ENCODE measurements at places on chromosomes 5 and 9.

- peak; percentile 74 for DNase-seq
These were observed at the start of gene SPATA6L for GRCh38 chr9:4666042-4666699. Gene SPATA6L, minus strand, starts transcription at chr9:4666480. Its CDS starts 230 bp downstream, at chr9:4666250.

DNA sequence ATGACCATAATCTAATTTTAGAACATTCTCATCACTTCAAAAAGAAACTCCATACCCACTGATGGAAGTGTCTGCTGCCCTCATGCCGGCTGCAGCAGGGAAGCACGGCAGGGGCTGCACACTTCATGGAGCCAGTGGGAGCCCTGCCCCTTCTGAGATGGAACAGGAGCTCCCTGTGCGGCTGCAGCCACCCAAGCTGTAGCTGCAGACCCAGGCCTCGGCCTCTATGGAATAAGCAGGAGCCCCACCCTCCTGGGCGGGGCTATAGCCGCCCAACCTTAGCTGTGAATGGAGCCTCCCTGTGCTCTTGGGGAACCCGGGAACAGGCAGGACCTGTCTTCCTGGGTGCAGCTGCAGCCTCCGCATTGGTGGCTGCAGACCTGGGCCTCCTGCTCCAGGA, 128.5 kb downstream of the NUDT12 start:
- DNase-seq: no peak

DNA sequence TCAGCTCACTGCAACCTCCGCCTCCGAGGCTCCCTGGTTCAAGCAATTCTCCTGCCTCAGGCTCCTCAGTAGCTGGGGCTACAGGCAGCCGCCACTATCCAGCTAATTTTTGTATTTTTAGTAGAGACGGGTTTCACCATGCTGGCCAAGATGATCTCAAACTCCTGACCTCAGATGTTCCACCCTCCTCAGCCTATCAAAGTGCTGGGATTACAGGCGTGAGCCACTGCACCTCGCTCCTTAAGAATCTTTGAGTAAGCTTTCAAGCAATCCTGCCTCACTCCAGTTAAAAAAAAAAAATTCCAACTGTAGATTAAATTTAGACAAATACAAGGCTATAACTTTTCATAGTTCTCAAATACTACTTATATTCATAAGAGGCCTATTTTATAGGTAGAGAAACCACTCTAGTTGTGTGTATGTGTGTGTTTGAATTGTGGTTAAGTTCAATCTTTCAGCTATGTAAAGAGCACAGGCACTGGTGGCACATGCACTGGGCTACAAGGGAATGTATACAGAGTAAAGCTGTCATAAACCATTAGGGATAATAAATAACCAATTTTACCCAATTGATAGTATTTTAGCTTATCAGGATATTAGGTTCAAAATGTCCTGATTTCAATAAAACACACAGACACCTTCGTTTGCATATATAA, 50.6 kb upstream of the RAPGEF6 start:
- no peak for DNase-seq

DNA sequence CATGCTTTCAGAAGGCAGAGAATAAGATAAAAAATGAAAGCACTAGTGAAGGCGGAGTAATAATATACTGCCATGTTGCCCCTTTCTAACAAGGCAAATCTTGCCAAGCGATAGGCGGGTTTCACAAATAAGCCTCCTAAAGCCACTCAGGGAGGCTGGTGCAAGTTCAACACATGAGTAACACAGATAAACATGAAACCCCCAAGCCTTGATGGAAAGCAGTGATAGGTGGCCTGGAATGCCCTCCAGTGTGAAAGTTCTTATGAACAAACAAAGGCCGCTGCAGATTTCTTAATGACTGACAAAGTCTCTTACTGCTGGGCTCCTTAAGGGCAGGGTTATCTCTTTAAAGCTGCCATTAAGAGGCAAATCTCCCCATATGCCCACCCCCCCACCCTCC, 154.7 kb downstream of the ZDHHC21 start:
- DNase-seq: no peak

- no peak for DNase-seq
These were observed 6.3 kb upstream of the ASB6 start for GRCh38 chr9:129648092-129648763.

Measured in COR-L47 (cell line).